ENCODE measurements at places on chromosomes 5 and 9.

DNA sequence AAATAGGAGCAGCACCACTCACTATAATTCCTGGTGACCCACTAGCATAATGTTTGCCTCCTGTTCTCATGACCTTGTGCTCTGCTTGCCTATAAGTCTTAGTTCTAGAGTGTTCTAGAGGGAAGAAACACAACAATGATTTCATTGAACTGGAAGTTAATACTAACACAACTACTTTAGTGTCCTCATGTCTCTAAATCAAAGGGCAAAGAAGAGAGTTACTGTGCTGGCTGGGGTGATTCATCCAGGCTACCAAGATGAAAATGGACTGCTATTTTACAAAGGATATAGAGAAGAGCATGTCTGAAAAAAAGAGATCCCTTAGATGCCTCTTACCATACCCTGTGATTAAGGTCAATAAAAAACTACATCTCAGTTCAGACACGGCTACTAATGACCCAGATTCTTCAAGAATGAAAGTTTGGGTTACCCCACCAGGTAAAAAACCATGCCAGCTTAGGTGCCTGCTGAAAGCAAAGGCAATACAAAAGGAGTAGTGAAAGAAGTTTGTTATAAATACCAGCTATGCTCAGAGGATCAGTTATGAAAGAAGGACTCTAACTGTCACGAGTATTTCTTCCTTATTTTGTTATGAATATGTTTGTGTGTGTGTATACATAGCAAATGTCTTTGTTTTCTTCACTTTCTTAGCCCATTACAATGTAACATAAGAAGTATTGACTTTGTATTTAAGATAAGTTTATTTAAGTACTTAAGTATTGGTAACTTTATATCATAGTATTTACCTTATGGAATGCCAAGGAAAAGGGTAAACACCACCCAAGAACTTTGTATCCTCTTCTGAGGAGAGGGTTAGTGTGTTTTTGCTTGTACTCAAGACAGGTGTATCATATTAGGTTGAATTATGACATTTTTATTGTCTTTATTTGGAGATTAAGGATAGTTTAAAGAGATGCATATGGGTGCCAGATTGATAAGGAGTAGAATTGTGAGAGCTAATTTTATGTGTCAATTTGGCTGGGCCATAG, 314.1 kb upstream of the PTGER4 start:
- DNase-seq = no peak

DNA sequence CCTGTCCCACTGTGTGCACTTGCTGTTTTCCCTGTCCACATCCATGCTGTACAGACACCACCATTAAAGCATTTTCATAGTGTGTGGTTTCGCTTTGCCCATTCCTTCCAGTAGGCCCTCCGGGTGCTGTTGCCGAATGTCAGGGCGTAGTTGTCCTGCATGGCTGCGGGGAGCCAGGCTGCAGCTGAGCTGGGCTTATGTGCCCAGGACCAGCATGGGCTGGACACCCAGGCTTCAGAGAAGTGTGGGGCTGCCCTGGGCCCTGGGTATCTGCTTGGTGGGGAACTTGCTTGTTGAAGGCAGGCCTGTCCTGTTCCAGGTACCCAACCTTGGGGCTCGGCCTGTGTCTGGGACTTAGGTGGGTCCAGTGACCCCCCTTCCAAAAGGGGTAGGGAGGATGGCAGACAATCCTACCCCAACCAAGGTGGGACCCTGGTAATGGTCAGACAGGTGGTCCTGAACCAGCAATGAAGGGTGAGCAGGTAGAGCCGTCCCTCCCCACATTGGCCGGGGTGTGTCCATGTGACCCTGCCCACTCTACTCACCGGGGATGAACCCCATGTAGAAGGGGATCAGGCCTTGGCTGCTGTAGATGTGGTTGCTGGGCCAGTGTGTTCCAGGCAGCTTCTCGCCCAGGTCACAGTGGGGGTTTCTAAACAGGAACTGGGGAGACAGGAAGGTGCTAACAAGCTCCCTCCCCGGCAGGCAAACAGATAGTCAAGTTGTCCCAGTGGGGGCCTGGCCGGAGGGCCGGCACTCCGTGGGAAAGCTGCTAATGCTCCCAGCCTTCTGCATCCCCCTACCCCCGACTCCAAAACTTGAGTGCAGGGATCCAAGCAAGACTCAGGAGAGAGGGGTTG, 2.8 kb downstream of the TUBB4B start:
- DNase-seq = no peak

DNA sequence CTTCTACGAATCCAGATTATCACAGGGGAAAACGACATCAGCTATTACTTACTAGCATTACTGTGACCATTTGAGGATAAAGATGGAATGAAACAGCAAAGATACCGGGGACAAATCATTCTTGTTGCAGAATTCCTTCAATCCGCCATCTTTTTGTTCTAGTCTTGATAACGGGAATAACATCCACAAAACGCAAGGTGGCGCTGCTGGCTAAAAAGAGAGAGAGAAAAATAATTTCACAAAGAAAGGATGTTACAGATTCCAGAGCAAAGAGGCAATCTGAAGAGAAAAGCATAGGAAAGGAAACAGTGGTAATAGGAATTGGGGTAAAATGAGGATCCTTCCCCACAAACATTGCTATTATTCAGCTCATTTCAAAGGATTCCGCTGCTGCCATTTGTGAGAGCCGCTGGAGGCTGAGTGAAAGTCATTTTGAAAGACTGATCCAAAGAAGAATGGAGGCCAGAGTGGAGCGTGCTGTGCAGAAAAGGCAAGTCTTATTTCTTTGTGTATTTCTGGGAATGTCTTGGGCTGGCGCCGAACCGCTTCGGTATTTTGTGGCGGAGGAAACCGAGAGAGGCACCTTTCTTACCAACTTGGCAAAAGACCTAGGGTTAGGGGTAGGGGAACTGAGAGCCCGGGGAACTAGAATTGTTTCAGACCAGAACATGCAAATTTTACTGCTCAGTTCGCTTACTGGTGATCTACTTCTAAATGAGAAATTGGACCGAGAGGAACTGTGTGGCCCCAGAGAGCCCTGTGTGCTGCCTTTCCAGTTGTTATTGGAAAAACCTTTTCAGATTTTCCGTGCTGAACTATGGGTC, at the start of gene PCDHB7:
TSS of gene PCDHB7 (plus strand) at position 264 of the 824 bp plus-strand sequence. CDS start at position 456, 192 bp downstream.
- DNase-seq = no peak

GRCh38 chr9:81431641-81432040, 257.7 kb downstream of the TLE1 start:
- DNase-seq = no peak

GRCh38 chr9:82091100-82091499, 102.5 kb downstream of the SPATA31D1 start:
- no peak for DNase-seq

GRCh38 chr9:129919841-129920240, 84.6 kb downstream of the USP20 start:
- DNase-seq = no peak

DNA sequence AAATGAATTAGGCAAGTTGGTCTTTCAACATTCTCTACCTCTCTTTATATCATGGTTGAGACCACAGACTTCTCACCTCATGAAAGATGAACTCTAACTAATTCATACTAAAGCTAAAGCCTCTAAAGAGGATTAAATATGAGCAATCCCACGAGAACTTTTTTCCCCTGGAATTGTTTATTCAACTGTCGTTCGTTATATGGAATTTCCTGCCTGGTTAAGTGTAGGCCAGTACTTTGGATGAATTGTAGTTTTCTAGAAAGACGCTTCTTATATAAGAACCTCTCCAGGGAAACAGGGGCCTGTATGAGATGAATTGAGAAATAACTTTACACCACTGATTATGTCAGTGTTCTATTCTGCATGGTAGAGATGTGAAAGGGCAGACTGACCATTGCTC, 42.9 kb downstream of the PDCD1LG2 start:
- DNase-seq = no peak

- DNase-seq = no peak
These were observed 6.9 kb downstream of the RGMB start for GRCh38 chr5:98780390-98780789.

DNA sequence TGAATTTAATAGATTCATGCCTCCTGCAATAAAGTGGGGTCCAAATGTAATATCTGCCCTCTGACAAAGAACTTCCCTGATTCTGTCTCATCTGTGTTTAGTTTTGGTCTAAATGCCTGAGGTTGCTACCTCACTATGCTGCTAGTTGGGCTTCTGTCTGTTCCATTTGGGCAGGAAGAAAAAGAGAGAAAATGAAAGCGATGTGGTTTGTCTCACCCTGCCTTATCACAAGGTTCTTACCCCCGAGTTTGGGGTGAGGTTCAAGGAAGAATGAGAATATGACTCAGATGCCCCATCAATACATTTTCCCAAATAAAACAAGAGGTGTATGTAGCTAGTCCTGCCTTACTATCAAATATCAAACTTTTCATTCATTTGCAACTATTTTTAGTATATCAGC, 132.1 kb upstream of the MTAP start:
- DNase-seq = no peak

- DNase-seq = no peak
These were observed 28.6 kb upstream of the SLC6A19 start for GRCh38 chr5:1172670-1173404.

DNA sequence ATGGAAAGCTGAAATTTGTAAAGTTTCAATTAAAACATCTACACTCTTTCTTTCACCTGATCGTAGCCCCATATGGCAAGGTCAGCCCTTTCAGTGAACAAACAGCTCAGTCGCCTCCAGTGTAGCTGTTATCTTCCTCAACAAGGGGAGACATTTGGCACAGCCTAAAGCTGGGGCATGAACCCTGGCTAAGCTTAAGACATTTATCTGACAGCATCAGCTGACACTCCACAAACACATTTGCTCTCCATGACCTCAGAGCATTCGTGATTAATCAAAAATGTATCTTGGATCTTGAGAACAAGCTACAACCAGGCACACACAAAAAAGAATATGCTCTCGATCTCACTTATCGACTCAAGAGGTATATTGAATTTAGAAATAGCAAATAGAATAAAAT, 67.3 kb downstream of the POU5F2 start:
- DNase-seq = no peak

DNA sequence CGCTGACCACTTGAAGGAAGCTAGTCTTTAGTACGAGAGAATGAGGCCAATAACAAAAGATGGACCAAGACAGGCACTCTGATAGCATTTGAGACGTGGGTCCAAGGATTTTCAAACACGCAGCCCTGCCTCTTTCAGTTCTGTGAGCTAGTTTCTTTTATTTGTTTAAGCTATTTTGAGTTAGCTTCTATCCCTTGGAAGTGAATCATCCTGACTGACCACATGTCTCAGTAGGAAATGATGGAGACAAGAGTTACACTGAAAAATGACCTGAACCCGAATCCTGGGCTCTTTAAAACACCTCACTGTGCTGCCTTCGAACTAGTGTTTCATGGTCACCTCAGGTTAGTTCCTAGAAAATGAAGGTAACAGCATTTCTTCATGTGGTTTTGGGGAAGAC, 9.9 kb downstream of the TEK start:
- no peak for DNase-seq

GRCh38 chr5:147417135-147417813, 92.6 kb downstream of the DPYSL3 start:
- DNase-seq = no peak

DNA sequence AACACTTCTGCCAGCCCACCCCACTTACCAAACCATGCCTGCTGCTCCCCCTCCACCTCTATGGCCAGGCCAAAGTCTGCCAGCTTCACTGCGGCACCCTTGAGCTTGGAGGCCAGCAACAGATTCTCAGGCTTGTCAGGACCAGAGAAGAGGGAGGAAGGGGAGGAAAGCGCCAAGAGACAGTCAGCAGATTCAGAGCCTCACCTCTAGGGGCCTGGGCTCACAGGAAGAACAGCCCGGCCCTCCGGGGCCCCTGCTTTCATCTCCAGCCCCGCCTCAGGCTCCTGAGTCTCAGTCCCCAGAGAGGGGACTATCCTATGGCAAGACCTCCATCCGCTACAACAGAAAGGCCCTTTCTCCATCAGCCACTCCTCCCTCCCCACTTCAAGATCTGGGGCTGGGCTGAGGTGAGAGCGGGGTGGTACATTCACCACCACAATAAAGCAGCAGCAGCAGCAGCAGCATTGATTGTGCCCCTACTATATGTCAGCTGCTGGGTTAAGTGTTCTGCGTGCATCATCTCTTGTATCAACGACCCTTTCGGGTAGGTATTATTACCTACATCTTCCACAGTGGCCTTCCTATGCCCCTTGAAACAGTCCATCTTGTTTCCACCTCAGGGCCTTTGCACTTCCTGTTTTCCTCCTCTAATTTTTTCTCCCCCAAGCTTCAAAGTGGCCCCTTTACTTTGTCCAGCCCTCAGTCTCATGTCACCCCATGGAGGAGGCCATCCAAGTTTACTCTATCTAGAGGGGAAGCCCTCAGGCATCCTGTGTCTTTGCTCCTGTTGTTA, 36.0 kb downstream of the CAMK2A start:
- DNase-seq = no peak

- DNase-seq = no peak
These were observed 9.2 kb downstream of the NSD1 start for GRCh38 chr5:177142778-177143177.

DNA sequence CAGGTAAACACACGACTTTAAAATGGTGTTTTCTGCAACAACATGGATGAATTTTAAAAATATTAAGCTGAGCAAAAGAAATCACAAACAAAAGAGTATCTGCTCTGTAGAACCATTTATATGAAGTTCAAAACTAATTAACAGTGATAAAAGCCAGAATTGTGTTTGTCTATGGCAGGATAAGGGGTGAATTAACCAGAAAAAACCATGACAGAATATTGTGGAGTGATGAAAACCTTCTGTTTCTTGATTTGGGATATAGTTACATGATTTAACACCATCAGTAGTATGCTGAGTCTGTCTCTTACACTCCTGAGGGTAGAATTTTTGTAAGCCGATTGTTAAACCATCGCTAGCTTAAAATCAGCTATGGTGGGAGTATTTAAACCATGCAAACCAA, 101.7 kb upstream of the ZNF366 start:
- no peak for DNase-seq

DNA sequence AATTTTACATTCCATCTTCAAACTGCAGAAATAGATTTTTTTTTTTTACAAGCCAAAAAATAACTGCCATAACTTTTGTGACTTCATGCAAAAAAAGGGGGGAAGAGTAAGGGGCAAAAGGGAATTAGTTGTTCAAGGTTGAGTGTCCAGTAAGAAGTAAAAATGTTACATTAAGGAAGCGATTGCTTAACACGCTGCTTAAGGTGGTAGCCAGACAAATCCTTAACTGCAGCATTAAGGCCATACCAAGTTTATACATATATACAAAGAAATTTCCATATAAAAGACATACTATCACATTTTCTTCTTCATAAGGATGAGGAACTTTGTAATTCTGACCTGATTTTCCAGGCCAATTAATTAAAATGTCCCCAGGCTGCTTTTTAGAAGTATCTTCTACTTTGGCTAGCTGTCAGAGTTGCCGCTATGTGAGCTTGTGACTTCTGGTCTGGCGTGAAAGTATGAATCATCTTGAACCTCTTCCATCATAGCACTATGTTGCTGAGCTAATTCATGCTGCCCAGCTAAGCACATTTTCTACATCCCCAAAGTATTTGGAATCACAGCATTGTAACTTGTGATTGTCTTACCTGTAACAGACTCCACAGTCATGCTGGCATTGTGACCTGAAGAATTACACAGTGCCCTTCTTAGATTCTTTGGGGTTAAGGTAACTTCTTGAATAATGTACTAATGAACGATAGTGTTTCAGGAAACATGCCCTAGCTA, 40.0 kb downstream of the G3BP1 start:
- no peak for DNase-seq

Measured in T-helper 2 cell (primary cell).